ENCODE measurements at places on chromosomes 13 and 19.

- no peak for DNase-seq
Observed at GRCh38 chr13:93309886-93310523, 83.4 kb downstream of the GPC6 start.

DNA sequence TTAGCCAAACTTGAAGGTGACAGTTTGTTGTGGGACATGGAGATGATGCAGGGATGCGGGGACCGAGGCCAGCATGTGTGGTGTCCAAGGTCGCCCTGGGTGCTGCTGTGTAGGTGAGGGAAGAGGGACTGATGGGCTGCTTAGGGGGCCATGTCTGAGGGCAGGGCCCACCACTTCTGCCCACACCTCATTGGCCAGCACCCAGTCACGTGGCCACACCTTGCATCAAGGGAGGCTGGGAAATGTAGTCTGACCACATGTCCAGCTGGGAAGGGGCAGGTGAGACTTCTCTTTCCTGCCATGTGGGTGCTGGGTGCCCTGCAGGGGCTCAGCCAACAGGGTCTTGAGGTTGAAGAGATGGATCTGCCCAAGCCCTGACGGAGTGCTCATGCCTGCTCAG lies 88.9 kb downstream of the KDM4B start:
- no peak for DNase-seq

DNA sequence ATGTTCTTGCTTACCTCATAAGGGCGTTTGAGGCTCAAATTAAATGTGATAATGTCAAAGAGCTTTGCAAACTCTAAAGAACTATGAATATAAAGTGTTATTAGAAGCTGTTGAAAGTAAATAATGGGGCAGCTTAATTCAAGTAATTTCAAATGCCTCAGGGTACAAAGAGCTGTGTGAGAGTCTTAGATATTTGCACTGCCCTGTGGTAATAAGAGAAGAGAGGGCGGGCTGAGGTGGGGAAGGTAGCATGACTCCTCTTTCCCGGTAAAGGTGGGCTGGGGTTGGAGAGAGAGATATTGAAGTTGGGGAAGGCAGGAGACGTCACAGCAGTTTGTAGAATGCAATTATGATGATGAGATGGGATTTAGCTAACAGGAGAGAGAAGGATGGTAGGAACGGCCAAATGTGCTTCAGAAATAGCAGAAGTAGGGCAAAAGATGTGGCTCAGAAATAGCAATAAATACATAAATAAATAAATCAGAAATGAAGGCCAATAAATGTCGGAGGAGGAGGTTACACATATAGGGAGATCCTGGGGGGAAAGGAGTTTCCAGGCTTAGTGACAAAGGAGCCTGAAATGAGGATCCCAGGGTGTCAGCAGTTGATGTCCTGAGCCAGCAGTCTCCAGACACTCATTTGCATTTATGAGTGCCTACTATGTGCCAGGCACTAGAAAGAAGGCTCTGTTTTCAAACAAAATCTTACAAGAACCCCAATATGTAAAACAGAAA lies 35.7 kb upstream of the RCBTB2 start:
- no peak for DNase-seq

GRCh38 chr19:38135150-38135998 lies 88.6 kb downstream of the DPF1 start:
- no peak for DNase-seq

GRCh38 chr13:106331116-106331515 lies 204.3 kb downstream of the EFNB2 start:
- DNase-seq: no peak

GRCh38 chr13:100478107-100478809 lies 110.3 kb downstream of the GGACT start:
- DNase-seq: no peak

DNA sequence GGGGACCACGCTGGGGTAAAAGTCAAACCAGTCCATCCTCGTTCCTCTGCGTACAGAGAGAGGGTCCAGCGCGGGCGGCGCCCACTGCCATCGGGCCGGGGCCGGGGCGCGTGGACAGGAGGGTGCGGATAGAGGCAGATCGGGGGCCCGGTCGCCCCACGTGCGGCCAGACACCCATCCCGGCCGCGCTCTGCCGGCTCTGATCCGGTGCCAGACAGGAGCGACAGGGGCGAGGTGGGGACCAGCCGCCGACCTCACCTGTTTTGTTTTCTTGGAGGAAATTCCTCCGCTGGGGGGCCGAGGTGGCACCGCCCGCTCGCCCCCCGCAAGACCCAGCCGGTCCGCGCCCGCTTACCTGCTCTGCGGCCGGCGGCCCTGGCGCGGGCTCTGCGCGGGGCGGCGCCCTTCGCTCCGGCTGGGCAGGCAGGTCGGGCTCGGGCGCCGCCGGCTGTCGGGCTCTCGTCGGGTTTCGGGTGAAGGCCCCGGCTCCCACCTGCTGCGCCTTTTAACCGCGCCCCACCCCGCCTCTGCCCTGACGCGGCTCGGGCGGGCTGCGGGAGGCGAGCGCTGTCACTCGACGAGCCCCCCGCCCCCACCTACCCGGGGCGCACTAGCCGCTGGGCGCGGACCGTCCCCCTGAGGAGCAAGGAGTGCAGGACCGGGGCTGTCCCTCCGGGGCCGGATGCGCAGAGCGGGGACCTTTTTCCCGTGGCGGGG lies at the start of gene GJB6:
GJB6 (minus strand) TSS at position 481 of the 717 bp plus-strand sequence. CDS start 8,839 bp downstream, outside the sequence.
- DNase-seq: no peak

- DNase-seq: no peak
Observed at GRCh38 chr13:102620516-102620915, 23.7 kb downstream of the TPP2 start.

GRCh38 chr13:41056826-41057711 lies 4.2 kb upstream of the WBP4 start:
- no peak for DNase-seq

GRCh38 chr19:5484398-5485285 lies 29.4 kb downstream of the ZNRF4 start:
- no peak for DNase-seq

- no peak for DNase-seq
Observed at GRCh38 chr19:52099497-52100138, 4.1 kb upstream of the ZNF841 start.

- no peak for DNase-seq
Observed at GRCh38 chr13:60162096-60162495, 1.6 kb downstream of the DIAPH3 start.

DNA sequence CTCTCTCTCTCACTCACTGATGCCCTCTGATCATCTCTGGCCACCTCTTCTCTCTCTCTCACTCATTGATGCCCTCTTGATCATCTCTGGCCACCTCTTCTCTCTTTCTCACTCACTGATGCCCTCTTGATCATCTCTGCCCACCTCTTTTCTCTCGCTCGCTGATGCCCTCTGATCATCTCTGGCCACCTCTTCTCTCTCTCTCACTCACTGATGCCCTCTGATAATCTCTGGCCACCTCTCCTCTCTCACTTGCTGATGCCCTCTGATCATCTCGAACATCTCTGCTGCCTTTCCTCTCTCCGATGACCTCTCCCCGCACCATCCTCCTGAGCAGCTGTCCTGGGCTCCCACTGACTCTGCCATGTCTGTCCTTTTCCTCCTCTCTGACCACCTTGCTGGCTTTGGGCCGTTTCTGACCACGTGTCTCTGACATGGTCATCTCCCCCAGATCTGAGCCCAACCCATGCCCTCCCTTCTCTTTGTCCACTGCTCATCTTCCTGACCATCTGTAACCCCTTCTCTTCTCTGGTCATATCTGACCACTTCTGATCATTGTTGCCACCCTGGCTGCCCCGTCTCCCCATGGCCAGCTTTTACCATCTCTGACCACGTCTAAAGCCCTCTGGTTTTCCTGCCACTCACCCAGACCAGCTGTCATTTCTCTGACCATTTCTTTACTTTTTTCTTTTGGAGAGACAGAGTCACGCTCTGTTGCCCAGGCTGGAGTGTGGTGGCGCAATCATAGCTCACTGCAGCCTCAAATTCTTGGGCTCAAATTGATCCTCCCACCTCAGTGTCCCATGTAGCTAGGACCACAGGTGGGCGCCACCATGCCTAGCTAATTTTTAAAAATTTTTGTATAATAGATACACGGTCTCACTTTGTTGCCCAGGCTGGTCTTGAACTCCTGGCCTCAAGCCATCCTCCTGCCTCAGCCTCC lies 2.4 kb downstream of the LRFN3 start:
- no peak for DNase-seq

GRCh38 chr19:40270362-40271089 lies 14.6 kb downstream of the AKT2 start:
- no peak for DNase-seq

GRCh38 chr13:78030341-78030896 lies 111.8 kb upstream of the EDNRB start:
- DNase-seq: no peak

- DNase-seq: no peak
Observed at GRCh38 chr13:100014621-100015020, 33.0 kb downstream of the ZIC2 start.

DNA sequence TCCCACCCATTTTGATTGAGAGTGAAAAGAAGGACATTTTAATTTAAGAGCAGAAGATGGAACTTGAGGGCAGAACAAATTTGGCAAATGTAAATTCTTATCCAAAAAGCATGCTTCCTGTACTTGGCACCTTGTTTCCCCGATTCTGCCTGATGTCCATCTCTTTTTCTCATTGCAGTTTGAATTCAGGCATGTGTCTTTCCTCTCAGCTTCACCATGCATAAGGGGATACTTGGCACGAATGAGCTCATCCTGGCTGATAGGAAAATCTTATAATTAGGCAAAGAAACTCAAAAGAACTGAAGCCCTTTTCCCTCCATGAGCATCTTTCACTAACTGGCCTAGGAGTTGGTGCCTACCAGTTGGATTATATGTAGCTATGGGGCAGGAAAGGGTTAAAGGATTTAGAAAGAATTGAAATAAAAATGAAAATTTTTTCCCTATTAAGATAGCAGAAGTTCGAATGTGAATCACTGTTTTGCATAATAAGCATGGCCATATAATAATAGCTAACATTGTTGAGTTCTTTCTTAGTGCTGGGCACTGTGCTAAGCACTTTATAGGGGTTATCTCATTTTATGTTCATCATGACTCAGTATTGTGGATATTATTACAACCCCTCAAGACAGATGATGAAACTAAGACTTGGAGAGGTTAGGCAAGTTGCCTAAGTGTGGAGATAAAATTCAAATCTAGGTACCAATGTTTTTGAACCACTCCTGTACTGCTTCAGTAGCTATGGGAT lies 386.6 kb downstream of the KCNRG start:
- DNase-seq: no peak

DNA sequence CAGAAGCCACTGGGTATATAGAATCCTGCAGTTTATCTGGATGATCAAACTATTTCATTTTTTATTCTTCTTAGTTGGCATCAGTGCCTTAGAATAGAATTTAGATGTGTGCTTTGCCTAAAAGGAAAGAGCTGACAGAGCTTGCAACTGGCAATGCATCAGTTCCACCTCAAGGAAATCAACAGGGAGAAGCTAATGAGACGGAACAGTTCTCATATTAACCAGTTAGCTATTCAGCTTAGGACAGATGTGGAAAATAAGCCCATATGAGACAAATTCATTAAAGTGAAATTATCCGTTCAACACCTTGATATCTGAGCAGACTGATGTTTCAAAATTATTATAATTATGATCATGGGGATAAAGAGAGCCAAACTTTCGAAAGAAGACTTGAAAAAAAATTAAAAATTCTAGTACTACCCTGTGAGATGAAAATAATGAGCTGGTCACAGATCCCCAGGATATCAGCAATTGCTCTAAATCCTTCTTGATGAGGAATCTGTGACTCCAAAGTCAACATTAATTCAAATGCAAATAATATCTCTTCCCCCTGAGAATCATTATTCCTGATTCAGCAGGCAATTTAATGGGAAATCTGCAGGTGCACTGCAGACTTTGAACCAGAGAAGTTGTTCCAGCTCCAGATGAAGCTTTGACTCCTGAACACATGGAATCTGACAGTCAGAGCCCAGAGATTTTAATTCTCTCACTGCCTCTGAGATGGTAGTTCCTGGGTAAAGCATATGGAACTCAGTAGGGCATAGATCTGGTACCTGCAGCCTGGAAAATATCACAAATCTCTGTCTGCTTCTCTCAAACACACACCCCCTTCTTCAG lies 486.8 kb downstream of the FOXO1 start:
- DNase-seq: no peak

- DNase-seq: no peak
Observed at GRCh38 chr19:1266129-1266915, 2.8 kb upstream of the CIRBP start.

DNA sequence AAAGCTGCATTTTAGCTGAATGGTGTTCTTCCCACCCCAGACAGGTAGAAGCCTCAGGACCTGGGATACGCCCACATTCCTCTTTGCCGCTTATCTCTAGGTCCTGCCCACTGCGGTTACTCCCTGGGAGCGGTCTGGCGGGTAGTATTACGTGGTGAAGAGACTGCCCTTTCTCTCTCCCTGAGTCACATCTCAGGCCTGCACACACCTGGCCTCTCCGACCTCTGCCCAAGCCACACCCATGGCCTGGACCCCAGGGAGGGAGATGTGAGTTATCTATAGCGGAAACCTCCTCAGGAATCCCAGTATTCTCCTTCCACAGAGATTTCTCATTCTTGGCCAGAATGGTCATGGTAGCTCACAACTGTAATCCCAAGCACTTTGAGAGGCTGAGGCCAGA lies 17.3 kb downstream of the RHPN2 start:
- DNase-seq: no peak

DNA sequence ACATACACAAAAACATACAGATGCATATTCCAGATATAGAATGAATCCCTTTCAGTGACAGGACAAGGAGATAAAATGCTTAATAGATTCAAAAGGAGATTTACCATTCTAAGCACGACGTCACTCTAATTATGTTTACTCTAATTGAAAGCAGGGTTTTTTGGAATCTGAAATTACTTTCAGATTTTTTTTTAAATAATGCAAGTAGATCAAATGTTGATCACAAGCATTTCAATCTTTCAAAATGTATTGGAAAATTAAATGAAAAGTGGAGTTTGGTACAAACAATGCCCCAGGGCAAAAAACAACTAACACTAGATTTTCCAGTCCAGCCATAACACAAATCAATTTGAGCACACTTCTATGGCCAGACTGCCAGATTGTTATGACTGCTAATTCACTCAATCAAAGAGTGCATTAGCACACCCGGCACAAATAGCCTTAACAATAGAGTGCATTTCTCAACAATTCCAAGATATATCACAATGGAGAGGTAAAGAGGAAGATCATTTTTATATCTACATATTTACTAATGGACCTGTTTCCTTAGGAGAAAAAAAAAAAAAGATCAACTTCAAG lies 4.3 kb upstream of the DACH1 start:
- no peak for DNase-seq

DNA sequence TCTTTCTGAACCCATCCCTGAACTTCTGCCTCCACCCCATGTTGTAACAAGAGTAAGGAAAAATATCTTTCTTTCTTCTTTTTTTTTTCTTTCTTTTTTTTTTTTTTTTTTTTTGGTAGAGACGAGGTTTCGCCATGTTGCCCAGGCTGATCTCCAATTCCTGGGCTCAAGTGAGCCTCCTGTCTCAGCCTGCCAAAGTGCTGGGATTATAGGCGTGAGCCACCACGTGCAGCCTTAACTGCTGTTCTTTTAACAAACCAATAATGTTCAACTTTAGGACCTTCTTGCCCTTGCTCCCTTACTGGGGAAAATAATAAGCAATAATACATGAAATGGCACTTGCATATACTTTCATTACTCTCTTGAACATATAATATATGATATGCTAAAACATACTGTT lies 19.6 kb downstream of the GPR183 start:
- DNase-seq: no peak

GRCh38 chr19:47523473-47523872 lies 8.6 kb upstream of the NAPA start:
- DNase-seq: no peak

GRCh38 chr19:50823389-50824042 lies at the start of gene KLK1:
TSS of gene KLK1 (minus strand) at chr19:50823787. CDS start at chr19:50823748, 39 bp downstream.
- no peak for DNase-seq

- no peak for DNase-seq
Observed at GRCh38 chr19:47247308-47247990, 8.9 kb upstream of the CCDC9 start.

- no peak for DNase-seq
Observed at GRCh38 chr13:46569456-46569855, 16.5 kb downstream of the LRCH1 start.

All from iPS DF 6.9 (cell line).